ENCODE measurements at places on chromosomes 11 and 22.
A peak's percentile ranks its signal among the peaks of the same experiment; 100 is the strongest.

- peak; percentile 52 for DNase-seq
These were observed 29.4 kb upstream of the SLN start for GRCh38 chr11:107741044-107741823.

GRCh38 chr11:85472953-85473352, 154.2 kb downstream of the DLG2 start:
- no peak for DNase-seq

DNA sequence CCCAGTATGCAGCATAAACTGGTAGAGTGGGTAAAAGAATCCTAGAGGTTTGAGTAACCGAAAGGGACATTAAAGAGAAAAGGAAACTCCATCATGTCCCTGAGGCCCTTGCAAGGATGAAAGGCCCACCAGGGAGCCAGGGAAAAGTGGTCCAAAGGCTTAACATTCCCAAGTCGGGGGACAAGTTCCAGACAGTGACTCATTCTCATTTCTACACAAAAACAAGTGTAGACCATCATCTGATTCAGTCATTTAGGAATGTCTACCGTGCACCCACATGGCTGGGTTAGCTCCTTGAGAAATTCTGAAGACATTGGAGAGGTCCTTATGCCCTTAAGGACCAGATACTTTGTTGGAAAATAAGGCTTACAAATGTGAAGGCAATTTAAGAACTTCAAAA, 4.8 kb upstream of the NOX4 start:
- no peak for DNase-seq

GRCh38 chr11:122850076-122850631, 11.9 kb downstream of the CRTAM start:
- DNase-seq, result peak; percentile 55

DNA sequence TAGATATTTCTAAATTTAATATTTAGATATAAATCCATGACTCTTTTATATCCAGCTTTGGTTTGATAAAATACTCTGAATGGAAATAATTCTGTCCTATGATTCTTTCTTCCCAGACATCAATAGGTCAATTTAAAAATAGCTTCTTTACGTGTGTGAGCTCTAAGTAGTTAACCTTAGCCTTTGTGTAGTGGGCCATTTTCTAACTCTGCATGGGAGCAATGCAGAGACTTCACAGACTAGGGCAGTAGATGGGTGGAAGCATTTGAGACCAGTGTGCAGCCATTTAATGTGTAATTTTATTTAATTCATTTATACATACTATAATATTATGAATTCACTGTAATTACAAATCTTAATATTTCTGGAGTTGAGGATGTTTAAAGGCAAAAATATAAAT, 23.8 kb downstream of the GAS2 start:
- DNase-seq, result no peak

DNA sequence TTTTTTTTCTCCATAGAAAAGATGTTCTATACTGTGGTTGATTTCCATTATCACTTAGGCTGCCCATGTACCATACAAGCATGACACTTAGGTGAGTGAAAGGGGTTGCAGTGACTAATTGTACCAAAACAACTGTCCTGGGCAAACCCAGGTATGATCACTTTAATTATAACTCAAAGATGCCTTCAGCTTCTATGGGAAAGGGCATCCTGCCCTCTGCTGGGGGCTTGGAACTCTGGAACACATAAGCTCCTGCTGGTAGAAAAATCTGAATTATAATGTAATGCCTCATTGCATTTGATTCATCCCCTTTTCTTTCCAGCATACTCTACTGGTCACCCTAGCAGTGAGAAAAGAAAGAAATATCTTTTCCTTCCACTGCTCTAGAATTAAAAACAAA, 206.3 kb downstream of the DDX10 start:
- DNase-seq, result peak; percentile 38

GRCh38 chr11:123683428-123684170, 29.2 kb upstream of the SCN3B start:
- DNase-seq, result no peak

- DNase-seq, result no peak
These were observed 30.1 kb upstream of the ANO5 start for GRCh38 chr11:22162756-22163155.

- no peak for DNase-seq
These were observed 38.3 kb upstream of the CCDC34 start for GRCh38 chr11:27401280-27401832.

GRCh38 chr22:41732096-41732772, 32.9 kb downstream of the MEI1 start:
- no peak for DNase-seq

DNA sequence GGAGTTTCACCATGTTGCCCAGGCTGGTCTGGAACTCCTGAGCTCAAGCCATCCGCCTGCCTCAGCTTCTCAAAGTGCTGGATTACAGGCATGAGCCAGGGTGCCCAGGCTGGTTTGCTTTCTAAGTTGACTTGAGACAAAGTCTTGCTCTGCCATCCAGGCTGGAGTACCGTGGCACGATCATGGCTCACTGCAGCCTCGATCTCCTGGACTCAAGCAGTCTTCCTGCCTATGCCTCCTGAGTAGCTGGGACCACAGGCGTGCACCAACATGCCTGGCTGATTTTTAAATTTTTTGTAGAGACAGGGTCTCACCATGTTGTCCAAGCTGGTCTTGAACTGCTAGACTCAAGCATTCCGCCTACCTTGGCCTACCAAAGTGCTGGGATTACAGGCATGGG, 31.0 kb downstream of the SNU13 start:
- DNase-seq, result no peak

- no peak for DNase-seq
These were observed 302.0 kb upstream of the NARS2 start for GRCh38 chr11:78876676-78877075.

- DNase-seq, result no peak
These were observed 60.0 kb downstream of the GLYATL1 start for GRCh38 chr11:58999291-58999680.

- no peak for DNase-seq
These were observed 182.8 kb downstream of the C11orf87 start for GRCh38 chr11:109604481-109605400.

- no peak for DNase-seq
These were observed 65.9 kb upstream of the HMGXB4 start for GRCh38 chr22:35191412-35191811.

DNA sequence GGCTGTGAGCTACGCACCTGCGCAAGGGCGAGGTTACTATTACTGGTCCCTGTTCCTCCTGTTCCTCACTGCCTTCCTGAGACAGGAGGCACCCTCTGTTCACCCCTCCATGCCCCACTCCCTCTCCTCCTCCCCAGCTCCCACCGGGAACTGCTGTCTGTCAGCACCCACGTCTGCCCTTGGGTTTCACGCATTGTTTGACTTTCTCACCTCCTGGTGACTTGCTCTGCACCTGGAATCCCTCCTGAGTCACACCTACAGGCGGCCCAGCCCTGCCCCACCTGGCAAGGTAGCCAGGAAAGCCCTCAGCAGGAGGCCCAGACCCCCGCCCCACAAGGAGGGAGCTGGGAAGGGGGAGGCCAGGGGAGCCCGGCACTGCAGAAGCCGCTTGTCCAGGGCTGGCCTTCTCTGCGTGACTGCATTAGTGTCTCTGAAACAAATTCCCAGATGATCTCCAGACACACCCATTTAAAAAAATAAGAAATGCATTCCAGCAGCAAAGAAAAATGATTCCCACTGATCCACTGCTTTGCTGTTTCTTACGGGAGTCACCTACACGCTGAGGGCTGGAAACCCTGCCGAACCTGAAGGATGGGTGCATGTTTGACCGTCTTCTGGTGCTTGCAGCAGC, 86.4 kb downstream of the CELSR1 start:
- DNase-seq, result no peak

DNA sequence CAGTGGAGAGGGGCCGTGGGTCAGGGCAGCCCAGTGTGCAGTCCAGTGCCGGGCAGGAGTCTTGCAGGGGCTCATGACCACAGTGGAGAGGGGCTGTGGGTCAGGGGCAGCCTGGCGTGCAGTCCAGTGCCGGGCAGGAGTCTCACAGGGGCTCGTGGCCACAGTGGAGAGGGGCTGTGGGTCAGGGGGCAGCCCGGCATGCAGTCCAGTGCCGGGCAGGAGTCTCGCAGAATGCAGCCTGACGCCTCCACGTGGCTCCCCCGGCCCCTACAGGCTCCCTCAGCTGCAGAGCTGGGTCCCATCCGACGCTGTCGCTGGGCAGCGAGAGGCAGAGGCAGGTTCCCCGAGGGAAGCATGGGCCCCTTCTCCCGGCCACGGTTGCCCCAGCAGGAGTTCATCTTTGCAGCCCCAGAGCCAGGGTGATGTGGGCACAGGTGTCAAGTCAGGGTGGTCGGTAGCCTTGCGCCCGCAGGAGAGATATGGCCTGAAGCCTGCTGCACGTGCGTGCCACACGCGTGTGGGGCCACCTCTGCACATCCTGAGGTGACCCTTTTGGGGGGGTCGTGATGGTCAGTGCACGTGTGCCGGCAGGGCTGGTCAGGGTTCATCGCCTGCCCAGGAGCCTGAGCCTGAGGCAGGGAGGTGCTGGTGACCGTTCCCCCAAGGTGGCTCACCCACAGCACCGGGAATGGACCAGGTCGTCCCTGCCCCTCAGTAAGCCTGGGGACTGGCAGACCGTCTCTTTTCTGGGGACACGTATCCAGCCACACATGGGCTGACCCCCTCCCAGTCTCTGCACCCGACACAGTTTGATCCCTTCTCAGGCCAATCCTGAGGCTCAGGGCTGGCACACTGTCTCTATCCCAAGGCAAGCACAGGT, 2.9 kb downstream of the IFITM5 start:
- DNase-seq, result no peak

DNA sequence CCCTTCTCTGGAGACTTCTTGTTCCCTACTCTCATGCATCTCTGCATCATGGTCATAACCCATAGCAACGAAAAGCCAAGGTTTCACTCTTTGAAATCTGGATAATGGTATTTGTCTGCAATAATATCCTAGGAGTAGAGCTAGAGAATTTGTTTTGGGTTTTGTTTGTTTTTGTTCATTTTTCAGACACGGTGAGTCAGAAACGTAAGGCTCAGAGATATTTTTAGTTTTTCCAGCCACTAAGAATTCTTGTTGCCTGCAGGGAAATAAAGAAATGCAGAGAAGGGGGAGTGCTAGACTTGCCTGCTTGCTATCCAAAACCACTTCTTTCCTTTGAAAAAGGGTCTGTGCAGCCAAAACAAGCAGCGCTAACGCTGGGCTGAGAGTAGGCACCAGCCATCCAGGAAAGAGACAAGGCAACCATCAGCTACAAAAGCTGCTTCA, 26.0 kb downstream of the POU2AF3 start:
- DNase-seq, result no peak

GRCh38 chr11:23012930-23013329, 152.7 kb upstream of the CCDC179 start:
- no peak for DNase-seq

DNA sequence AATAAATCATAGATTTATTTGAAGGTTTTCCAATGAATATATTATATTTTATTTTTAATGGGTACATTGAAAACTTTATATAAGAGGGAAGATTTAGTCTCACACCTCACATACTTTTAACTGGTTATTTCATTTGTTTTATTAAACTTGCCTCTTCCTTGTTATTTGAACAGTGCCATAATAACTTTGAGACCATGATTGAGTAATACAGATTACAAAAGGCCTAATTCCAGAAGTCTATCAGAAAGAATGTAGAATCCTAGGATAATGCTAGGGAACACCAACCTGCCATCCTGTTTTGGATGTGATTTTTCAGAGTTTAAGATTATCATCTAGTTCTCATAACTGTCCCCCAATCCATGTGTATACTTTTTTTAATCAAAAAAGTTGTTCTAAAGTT, 102.7 kb upstream of the BIRC3 start:
- no peak for DNase-seq

DNA sequence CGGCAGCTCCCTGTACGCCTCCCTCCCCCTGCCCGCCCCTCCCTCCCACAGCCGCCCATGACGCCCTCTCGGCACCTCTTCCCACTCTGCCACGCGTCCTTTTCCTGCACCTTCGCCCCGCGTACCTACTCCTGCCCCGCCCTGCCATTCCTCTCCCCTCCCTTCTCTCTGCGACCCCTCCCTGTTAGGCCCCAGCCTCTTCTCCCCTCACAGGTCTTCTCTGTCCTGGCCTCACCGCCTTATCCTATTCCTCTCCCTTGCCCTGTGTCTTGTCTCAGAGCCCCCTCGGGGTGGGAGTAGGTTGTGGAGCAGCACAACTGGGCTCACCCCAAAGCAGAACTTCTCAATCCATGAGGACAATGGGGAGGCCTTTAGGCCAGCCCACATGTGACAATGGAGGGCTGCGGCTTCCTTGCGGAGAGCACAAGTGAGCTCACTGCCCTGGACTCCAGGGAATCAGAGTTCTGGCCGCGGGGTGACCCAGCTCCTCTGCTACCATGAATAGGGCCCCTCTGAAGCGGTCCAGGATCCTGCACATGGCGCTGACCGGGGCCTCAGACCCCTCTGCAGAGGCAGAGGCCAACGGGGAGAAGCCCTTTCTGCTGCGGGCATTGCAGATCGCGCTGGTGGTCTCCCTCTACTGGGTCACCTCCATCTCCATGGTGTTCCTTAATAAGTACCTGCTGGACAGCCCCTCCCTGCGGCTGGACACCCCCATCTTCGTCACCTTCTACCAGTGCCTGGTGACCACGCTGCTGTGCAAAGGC, 539 bp downstream of the SLC35C1 start:
- no peak for DNase-seq

DNA sequence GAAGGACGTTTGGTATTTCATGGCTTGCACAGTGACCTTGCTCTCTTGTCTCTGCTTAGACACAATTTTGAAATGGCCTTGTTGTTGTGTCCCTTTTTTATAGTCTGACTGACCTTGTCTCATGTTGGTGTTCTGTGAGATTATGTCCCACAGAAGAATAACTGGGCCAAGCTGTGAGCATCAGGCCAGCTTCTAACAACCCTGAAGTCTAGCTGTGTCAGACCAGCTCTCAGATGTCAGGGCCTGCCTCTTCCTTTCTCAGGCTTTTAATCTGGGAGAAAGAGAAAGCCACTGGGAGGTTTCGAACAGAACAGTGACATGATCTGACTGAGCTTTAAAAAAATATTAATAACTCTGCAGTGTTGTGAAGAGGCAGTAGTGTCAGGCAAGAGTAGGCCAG, 2.0 kb upstream of the UEVLD start:
- no peak for DNase-seq

DNA sequence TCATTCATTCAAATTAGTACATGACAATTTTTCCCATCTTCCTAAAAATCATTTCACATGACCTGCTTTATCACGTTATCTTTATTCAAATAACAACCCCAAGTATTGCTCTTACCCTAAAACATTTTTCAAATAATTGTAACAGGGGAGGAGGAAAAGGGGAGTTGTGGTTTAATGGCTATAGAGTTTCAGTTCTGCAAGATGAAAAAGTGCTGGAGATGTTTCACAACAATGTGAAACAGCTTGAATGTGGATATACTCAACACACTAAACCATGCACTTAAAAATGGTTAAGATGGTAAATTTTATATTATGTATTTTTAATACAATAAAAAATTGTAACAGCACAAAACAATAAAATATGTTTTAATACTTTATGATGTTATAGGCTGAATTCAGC, 161.6 kb upstream of the GUCY1A2 start:
- DNase-seq, result no peak

- peak; percentile 77 for DNase-seq
These were observed 33.6 kb upstream of the MMP7 start for GRCh38 chr11:102564110-102564509.
